ENCODE measurements at places on chromosomes 11 and 22. TPM values are rescaled to one million over a fixed set of nuclear protein-coding genes. Genes with fewer than 3 reads are reported as not detected.

PANX3 gene
- total RNA-seq = not detected

TMA7B gene
- not detected for total RNA-seq

DNA sequence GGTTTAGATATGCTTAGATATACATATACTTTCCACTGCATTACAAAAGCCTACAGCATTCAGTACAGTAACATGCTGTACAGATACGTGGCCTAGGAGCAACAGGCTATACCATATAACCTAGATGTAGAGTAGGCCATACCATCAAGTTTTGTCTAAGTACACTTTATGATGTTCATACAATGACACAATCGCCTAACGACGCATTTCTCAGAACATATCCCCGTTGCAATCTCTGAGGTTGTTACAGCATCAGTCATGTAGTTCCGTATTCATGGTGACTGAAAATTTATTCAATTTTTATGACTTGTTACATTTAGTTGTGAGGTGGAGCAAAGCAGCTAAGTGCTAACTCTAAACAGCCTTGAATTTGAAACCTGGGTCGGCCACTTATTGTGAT is 6.7 kb downstream of the ZBTB44 start:
- DNase-seq = no peak

DNA sequence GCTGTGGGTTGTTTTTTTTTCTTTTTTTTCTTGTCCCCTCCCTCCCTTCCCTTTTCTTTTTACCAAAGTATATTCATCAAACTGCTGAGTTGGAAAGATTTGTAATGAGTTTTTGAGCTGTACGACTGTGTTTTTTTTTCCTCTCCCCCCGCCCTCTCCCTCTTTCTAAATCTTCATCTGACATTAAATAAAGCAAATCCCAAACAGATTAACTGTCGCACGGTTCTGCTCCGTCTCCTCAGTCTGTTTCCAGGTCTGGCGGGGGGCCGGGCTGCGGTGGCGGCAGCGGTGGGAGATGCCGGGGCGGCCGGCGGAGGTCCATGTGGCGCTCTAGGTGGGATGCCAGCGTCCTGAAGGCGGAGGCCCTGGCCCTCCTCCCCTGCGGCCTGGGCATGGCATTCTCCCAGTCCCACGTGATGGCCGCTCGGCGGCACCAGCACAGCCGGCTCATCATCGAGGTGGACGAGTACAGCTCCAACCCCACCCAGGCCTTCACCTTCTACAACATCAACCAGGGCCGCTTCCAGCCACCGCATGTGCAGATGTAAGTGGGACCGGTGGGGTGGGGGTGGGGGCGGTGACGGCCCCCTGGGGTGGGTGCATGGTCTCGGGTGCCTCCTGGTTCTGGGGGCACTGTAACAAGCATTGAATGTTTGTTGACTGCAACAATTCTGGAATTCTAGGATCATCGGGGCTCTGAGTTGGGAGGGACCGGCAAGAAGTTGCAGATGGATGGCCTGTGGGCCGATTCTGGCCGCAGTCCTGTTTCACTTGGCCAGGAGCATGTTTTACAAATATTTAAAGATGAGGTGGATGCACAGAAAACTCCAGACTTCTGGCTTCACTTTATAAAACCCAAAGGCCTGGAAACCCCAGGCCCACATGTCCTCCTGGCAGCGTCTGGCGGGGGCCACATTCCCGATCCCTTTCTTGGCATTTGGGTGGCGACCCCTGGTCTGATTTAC is 13.1 kb downstream of the MPPED1 start:
- no peak for DNase-seq

DNA sequence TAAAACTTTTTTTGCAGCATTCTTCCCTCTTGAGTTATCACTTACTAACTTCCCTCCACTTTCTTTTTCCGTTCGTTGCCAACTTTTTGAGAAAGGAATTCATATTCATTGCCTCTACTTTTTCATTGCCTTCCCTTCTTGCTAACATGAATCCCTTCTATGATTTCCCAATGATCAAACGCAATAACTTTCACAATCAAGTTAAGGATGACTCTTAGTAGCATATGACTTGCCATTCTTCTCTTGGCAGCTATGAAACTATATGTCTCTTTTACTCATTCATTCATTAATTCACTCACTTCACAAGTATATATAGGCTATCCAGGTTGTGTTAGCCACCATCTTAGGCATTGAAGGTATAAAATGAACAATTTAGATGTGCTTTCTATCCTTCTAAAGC is 16.6 kb upstream of the ARHGAP20 start:
- no peak for DNase-seq

DNA sequence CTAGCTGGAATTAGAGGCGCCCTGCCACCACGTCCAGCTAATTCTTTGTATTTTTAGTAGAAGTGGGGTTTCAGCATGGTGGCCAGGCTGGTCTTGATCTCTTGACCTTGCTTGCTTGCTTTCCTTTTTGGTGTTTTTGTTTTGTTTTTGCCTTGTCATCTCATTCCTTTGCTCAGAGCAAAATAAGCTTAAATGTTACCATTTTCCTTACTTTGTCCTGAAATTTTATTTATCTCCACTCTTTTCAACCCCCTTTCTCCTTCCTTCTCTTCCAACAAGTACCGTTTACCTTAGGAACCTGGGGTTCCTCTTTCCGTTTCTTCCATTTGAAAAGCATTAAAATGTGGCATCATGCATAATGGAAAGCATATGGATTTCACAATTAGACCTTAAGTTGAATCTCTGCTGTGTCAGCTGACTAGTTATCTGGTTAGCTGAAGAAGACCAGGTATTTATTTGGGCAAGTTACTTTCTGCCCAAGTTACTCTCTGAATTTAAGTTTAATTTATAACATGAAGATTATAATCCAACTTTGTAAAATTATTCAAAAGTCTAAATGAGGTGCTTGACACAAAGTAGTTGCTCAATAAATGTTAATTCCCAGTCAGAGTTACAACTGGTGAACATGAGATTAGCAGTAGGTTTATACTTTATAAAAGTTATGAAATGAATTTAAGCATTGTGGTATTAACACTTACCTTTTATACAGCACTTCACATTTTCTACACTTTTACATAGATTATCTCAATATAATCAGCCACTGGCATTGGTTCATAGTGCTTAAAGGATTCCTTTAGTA is 69.7 kb downstream of the PRMT3 start:
- DNase-seq = no peak

IL18 gene
- 39.6 TPM for total RNA-seq

PRSS23 gene
- 7.1 TPM for total RNA-seq

DNA sequence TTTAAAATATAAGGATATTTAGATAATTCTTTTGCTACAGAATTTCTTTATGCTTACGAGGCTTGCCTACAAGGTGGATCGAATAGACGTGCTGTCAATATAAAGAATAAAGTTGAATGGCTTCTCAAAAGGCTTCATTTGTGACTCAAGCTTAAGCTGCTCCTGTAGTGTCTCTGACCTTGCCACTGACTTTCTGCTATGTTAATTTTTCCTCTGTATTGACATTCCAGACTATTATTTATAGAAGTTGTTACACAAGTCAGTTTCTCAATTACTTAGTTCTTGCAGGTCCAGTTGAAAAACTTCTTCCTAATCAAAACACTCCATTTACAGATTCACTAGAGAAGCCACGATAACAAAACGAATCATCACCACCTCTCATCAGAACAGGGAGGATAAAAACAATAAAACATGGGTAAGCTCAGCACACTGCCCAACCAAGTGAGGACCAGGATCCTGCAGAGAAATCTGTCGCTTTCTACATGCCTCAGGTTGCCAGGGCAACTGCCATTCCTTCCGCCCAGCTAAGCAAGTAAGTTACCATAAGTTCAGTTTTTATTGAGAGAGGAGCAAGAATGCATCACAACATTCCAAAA is 39.0 kb upstream of the CHKA start:
- DNase-seq = no peak

COA4 gene
- total RNA-seq = 106 TPM

DNA sequence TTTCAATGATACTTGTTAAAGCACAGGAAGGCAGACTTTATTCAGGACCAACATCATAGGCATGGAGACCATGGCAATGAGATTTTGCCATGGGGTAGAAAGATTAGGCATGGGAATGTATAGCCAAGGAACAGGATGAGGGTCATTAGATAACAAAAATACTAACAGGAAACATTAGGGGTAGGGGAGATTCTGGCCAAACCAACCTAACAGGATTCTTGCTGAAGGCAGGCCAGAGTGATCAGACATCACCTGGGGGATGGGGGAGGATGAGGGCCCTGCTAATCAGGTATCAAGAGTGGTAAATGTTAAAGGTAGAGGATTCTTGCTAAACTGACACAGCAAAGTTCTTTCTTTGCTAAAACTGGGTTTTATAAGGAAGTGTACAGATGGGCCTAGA is 481.8 kb downstream of the ETS1 start:
- no peak for DNase-seq

CHRNA10 gene
- total RNA-seq = 5.4 TPM

OR4C5 gene
- not detected for total RNA-seq

GRCh38 chr11:78256962-78257361 is 68.2 kb downstream of the USP35 start:
- peak; percentile 53 for DNase-seq

DNA sequence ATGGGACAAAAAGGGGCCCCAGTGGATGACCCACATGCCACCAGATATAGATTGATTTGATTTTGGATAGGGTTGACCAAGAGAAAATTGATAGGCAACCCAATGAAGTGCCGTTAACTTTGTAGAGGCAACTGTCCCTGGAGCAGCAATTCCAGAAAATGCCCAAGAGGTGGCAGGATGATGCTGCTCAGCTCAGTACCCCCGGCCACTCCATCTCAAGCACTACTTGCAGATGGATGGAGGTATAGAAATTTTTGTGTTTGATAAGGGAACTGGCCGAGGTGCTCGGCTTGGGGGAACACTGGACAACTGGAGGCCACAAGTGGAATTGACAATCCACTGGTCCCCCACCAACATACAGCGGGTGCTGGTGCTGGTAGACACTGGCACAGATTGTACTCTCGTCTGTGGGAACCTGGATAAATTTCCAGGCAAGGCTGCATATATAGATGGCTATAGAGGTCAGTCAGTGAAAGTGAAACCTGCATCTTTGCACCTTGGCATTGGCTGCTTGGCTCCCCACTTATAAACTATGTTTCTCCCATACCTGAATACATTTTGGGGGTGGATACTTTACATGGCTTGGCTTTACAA is 86.3 kb downstream of the CCDC83 start:
- DNase-seq = peak; percentile 59

KMT5B gene
- total RNA-seq = 55.3 TPM

CSNK2A3 gene
- total RNA-seq = 1.6 TPM

CRY2 gene
- total RNA-seq = 64.4 TPM

Data from Peyer's patch (tissue), 4 donors.